Dermis blood vessel endothelial cell (primary cell): ENCODE measurements at places on chromosomes 3 and 15. TPM values are rescaled to one million over a fixed set of nuclear protein-coding genes. Genes with fewer than 3 reads are reported as not detected.

DNA sequence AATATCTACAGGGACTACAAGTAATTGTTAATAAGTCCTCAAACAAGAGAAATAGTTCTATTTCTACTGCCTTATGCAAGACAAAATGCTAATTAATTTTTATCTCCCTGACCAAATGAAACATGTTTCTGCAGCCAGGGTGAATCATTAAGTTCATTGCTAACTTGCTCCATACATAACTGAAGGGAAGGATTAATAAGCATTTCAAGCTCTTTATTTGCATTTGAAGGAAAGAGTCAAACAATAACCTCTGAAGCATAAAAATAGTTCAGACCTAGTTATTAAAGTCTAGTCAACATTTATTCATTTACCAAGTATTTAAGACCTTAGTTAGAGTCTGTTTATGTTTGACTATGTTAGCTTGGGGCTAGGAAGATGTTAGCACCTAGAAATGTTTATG, 120.0 kb downstream of the ATP1B3 start:
- DNase-seq = no peak

- DNase-seq = peak; percentile 62
Observed at GRCh38 chr3:178084938-178085816, 451.1 kb upstream of the KCNMB2 start.

DNA sequence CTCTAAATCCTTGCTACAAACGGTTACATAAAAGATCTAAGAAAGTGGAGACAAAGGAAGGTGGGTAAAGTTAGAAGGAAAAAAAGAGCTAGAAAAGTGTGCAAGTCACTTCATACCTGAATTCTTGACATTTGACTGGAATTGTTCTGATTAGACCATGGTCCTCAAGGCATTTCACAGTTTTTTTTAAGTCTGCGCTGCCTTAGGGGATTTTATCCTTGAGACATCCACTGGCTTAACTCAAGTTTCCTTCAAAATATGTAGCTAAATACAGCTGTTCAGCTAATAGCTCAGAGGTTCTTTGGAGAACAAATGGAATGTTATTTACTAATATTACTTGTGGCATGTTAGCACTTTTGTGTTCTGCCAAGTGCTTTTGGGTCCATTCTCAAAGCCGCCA, 236.9 kb downstream of the TP63 start:
- no peak for DNase-seq

GRCh38 chr3:37463163-37463562, 288.8 kb upstream of the LRRFIP2 start:
- DNase-seq = no peak

DNA sequence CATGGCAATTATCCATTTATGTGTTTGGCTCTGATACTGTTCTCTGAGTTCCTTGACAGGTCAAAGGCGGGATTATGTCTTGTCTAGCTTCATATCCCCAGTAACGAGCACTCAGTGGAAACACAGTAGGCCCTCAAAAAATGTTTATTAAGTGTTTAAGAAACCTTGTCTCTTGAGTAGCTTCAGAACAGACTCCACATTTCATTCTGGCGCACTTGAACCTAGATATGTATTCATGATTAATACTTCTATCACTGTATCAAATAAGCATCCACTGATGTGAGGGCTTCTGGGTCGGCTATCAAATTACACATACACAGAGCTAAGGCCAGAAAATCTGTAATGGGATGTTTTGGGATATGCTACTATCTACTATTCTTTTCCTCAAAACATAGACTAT, 4.6 kb downstream of the CBLB start:
- DNase-seq = no peak

- DNase-seq = no peak
Observed at GRCh38 chr15:40087991-40088928, 20.4 kb downstream of the BMF start.

- DNase-seq = no peak
Observed at GRCh38 chr3:156837115-156837514, 11.0 kb downstream of the LEKR1 start.

- DNase-seq = peak; percentile 50
Observed at GRCh38 chr3:71463617-71464016, 119.9 kb downstream of the FOXP1 start.

GRCh38 chr3:132616780-132617179, 19.7 kb downstream of the ACKR4 start:
- DNase-seq = no peak

The RYR3 gene
- 0.05 TPM in 1 of 2 replicates, not detected in the other for total RNA-seq

The BCL2A1 gene
- total RNA-seq = not detected in 2 replicates

The SNTN gene
- total RNA-seq = not detected in 2 replicates

The CHDH gene
- total RNA-seq = 0.23 and 1.0 TPM in 2 replicates
